Aorta (tissue), 5 donors: ENCODE measurements at places on chromosomes 2 and 18. TPM values are rescaled to one million over a fixed set of nuclear protein-coding genes. Genes with fewer than 3 reads are reported as not detected.

The TMEM163 gene
- 0.36 TPM for total RNA-seq

The FSIP2 gene
- 0.94 TPM for total RNA-seq

- H3K27me3 ChIP-seq: peaks cover 2% of the 10 kb centered on the region
- no peak for DNase-seq
- no peak overlapping the region for H3K27ac ChIP-seq
- no peaks in the 10 kb centered on the region for H3K4me1 ChIP-seq
- H3K36me3 ChIP-seq: no peaks in the 10 kb centered on the region
- H3K4me3 ChIP-seq: no peak overlapping the region
Observed at GRCh38 chr2:26916128-26916692, 54.2 kb upstream of the MAPRE3 start.

DNA sequence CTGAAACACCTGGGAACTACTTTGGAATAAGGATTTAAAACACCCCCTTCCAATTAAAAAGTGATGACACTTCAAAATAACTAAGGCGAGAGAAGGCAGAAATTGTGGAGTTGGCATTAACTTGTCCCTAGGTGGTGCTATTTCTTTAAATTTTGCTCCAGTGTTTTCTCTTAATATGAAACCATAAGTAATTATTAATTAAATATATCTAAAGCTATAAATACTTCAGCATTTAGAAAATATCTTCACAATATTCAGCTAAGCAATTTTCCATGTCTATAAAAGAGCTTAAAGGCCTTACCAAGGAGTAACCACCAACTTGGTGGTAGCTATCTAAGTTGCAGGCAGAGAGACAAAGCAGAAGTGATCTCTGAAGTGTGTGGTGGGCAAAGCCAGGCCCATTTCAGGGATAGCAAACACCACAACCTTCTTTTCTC is 186.8 kb upstream of the PGAP1 start:
- H3K4me3 ChIP-seq: no peak overlapping the region
- H3K4me1 ChIP-seq: no peaks in the 10 kb centered on the region
- H3K27ac ChIP-seq: no peak overlapping the region

DNA sequence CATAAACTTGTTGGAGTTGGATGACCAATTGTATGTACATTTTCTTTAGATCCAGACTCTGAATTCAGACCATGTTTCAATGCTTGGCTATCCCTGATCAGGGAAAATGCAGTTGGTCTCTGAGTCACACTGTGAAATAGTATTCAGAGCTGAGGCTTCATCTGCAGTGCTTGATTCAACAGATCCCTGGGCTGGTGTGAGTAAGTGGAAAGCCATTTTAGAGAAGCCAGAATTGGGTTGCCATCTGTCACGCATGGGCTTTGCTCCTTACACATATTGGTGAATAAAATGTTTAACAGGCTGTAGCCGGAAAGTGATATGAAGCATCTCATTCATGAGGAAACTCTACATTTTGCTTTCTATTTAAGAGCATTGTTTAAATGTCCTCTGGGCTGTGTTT is 50.0 kb upstream of the ACYP2 start:
- H3K4me1 ChIP-seq: no peaks in the 10 kb centered on the region
- no peak overlapping the region for H3K4me3 ChIP-seq
- DNase-seq: no peak
- H3K27ac ChIP-seq: no peak overlapping the region

DNA sequence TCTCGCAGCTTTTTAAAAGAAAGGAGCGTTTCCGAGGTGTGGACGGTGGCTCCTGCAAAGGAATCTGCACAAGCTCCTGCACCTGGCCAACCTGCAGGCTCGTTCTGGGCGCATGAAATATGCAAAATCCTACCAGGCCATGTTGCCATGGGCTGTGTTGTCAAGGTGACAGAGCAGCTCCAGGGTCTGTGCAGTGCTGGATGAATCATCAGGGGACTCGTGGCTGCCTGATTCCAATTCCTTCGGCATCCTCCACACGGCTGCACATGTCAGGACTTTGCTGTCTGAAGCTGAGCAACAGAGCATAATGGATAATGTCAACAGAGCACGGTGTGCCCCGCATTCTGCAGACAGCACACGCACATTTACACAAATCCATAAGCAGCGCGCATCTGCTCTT is 120.5 kb downstream of the EIPR1 start:
- H3K4me1 ChIP-seq: no peaks in the 10 kb centered on the region
- no peak overlapping the region for H3K4me3 ChIP-seq
- no peak for DNase-seq
- peaks cover 2% of the 10 kb centered on the region for H3K36me3 ChIP-seq
- no peaks in the 10 kb centered on the region for H3K27me3 ChIP-seq

- H3K27me3 ChIP-seq: no peaks in the 10 kb centered on the region
- H3K36me3 ChIP-seq: no peaks in the 10 kb centered on the region
- H3K4me1 ChIP-seq: no peaks in the 10 kb centered on the region
- no peak for DNase-seq
Observed at GRCh38 chr2:11017921-11018320, 106.2 kb downstream of the KCNF1 start.

DNA sequence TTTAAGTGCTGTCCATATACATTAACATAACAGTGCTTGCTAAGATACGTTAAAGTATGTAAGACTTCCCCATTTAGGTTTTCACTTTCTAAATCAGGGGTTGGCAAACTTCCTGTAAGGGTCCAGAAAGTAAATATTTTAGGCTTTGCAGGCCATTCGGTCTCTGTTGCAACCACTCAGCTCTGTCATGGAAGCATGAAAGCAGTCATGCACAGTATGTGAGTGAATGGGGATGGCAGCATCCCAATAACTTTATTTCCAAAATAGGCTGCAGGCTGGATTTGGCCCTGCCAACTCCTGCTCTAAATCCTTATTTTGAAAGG is 128.7 kb downstream of the PLA2R1 start:
- H3K36me3 ChIP-seq: no peaks in the 10 kb centered on the region
- DNase-seq: no peak
- H3K4me1 ChIP-seq: no peaks in the 10 kb centered on the region
- H3K27me3 ChIP-seq: no peaks in the 10 kb centered on the region

DNA sequence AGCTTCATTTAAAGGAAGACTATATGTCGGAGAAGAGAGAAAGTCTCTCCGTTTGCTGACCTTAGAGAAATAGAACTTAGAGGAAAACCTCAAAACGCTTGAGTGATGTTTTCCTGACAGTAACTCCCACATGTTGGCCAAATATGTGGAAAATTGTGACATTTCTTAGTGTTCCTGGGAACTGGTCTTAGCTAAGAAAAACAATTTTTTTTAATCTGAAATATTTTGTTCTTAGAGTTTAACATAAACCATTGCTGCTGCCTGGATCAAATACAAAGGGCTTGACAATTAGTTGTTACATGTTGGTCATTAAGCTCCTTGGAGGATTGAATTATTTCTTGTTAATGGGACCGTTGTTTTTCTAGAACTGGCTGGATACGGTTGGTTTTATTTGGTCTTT is 16.3 kb downstream of the DYNC2LI1 start:
- no peak for DNase-seq
- peaks cover 3% of the 10 kb centered on the region for H3K36me3 ChIP-seq
- H3K27ac ChIP-seq: no peak overlapping the region
- H3K4me1 ChIP-seq: peaks cover 3% of the 10 kb centered on the region
- no peaks in the 10 kb centered on the region for H3K27me3 ChIP-seq

The NOL4 gene
- total RNA-seq: 0.62 TPM

The CFAP65 gene
- not detected for total RNA-seq

DNA sequence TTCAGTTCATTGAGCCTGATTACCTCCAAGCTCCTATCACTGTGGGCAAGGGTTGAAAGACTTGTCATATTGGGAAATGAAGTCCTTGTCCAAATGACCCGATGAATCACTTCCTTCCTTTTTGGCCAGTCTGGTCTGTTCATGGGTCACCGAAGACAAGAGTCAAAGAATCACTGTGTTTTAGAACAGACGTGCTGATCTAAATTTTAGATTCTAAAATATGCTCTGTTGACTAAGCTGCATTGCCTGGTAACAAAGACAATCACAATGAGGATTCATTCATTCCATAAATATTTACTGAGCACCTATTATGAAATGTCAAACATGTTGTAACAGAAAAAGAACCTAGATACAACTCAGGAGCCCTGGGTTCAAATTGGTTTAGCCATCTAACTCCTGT is 99.4 kb upstream of the RND3 start:
- peaks cover 3% of the 10 kb centered on the region for H3K4me1 ChIP-seq
- no peak for DNase-seq
- H3K4me3 ChIP-seq: no peak overlapping the region
- no peaks in the 10 kb centered on the region for H3K36me3 ChIP-seq
- H3K27ac ChIP-seq: no peak overlapping the region

GRCh38 chr18:75656035-75656434 is 228.5 kb upstream of the SMIM21 start:
- no peak overlapping the region for H3K27ac ChIP-seq
- DNase-seq: no peak
- no peak overlapping the region for H3K4me3 ChIP-seq
- H3K36me3 ChIP-seq: no peaks in the 10 kb centered on the region

- peaks cover 7% of the 10 kb centered on the region for H3K4me1 ChIP-seq
- H3K27me3 ChIP-seq: no peaks in the 10 kb centered on the region
- no peak overlapping the region for H3K27ac ChIP-seq
Observed at GRCh38 chr2:229237270-229237669, 33.8 kb downstream of the PID1 start.

DNA sequence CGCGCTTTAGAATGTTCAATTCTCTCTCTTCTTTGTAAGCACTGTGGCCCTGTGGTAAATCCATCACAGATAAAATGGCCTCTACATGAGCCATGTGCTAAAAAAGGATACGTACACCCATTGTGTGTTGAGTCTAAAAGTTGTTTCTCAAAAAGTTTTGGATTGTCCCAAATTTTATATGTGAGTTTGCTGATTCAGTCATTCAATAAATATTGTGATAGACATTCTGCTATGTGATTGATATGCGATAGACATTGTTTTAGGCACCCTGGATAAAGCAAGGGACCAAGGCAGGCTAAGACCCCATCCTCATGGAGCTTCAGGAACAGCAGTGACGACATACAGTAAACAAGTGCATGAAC is 53.5 kb downstream of the E2F6 start:
- no peak overlapping the region for H3K27ac ChIP-seq
- peaks cover 5% of the 10 kb centered on the region for H3K4me1 ChIP-seq

GRCh38 chr18:13176847-13177246 is 41.7 kb upstream of the LDLRAD4 start:
- no peaks in the 10 kb centered on the region for H3K4me1 ChIP-seq
- no peak overlapping the region for H3K4me3 ChIP-seq
- H3K36me3 ChIP-seq: no peaks in the 10 kb centered on the region
- H3K27ac ChIP-seq: no peak overlapping the region
- H3K27me3 ChIP-seq: no peaks in the 10 kb centered on the region
